ENCODE measurements at places on chromosomes 4 and X.
A peak's percentile ranks its signal among the peaks of the same experiment; 100 is the strongest.

- DNase-seq, result peak; percentile 60
These were observed 60.0 kb upstream of the BANK1 start for GRCh38 chr4:101730291-101731117.

GRCh38 chr4:66123190-66123589, 452.9 kb upstream of the EPHA5 start:
- peak; percentile 1 for DNase-seq

DNA sequence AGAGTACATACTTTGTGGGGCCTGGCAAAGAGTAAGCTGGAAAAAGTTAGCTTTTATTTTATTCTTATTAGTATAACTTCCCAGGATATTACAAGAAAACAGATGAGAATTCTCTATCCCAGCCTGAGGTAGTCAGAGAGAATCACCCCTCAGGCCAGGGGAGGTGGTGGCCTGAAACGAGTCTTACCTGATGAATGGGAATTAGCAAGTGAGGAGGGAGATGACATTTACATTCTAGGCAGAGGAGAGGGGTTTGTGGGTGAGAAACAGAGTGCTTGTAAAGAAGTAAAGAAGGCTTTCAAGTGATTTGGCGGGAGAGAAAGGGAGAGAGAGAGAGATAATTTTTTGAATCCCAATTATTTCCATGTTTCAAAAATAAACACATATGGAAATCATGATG, 39.3 kb upstream of the PDK3 start:
- DNase-seq, result no peak

DNA sequence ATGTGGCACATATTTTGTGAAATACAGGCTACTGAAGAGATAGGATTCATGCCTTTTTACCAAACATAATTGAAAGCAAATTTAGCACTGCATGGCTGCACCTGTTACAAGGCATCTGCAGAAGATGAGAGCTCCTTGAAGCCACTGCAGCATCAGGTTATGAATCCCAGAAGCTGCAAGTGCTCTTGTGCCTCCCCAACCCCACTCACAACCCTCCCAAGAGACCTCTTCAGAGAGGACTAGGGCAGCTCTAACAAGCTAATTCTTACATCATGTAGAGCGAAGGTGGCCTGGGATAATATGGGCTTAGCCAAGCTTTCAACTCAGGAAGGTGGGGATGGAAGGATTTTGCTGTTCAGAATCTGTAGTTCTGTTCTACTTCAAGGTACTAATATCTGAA, 27.2 kb downstream of the MFAP3L start:
- DNase-seq, result no peak

- no peak for DNase-seq
These were observed 177.5 kb downstream of the AASDH start for GRCh38 chr4:56209767-56210166.

DNA sequence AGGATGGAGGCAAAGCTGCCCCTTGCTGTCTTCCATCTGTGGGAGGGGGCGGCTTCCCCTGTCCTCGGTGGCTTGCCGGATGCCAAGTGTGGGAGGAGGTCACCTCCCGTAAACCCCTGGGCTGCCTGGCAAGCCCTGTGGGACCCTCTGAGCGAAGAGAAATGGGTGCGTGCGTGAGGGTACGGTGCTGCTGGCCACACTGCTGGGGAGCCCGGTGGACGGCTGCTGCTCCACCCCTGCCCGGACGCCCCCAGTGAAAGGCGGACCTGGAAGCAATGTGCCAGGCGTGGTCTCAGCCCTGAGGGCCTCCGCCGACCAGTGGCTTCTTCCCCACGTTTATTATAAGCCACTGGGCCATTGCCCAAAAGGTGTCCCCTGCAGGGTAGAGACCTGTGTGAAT, 4.6 kb upstream of the IDUA start:
- DNase-seq, result no peak

DNA sequence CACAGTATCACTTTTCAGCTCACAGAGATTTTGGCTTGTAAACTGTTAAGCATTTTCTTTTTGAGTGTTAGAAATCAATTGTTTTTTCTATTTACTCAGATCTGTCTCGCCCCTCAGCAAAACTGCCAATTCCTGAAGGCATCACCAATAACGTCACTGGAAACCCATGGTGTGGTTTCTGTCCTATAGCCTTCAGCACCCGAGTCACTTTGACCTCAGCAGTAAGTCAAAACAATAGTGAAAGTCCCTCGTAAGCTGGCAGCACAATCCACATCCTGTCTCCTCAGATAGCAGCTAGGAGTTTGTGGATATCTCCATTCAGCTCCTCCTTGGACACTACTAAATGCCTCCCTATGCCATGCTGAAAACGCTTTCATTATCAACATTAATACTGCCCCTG, 1787.4 kb upstream of the ADGRL3 start:
- no peak for DNase-seq

DNA sequence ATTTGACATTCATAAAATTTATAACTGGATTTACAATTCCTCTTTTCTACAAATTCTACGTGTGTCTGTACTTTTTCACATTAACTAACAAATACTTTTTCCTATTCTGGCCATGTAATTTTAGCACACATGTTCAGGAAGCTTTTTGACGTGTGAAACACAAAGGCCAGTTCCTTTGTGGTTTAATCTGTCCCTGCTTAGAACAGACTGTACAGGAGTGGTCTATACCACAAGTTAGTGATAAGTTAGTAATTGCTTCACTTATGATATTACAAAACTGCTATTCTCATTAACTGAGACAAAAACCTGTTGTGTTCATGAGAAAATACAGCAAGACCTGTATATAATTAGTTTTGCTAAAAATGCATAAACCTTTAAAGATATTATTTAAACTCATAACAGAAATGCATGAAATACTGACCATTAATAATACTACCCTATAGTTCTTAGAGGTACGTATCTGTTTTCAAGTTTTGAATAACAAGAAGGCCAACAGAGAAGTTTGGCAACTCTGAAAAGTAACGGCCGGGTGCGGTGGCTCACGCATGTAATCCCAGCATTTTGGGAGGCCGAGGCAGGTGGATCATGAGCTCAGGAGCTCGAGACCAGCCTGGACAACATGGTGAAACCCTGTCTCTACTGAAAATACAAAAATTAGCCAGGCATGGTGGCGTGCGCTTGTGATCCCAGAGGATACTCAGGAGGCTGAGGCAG, 13.7 kb upstream of the AREG start:
- DNase-seq, result no peak

GRCh38 chr4:5471691-5472090, 236.7 kb downstream of the EVC2 start:
- DNase-seq, result no peak

DNA sequence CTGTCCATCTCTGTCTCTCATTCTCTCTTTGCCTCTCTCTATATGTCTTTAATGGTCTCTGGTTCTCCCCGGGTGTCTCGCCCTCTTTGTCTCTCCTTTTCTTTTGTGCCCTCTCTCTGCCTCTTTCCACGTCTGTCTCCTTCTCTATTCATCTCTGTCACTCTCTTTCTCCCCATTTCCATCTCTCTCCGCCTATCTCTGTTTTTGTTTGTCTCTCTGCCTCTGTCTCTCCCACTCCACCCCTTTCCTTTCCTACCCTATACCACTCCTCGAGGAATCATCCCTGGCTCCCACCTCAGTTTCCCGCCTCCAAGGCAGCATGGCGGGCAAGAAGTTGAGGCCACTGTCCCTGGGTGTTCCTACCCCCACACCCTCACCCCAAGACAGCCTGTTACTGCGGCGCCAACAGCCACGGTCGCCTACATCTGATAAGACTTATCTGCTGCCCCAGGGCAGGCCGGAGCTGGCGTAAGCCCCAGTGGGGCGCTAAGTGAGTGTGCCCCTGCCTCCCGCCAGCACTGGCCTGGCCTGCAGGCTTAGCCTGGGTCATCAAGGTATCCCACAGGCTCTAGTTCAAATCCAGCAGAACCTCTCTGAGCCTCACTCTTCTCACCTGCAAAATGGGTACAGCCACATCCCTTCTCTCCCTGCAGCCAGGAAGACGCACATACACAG, 713 bp upstream of the GATA1 start:
- no peak for DNase-seq

DNA sequence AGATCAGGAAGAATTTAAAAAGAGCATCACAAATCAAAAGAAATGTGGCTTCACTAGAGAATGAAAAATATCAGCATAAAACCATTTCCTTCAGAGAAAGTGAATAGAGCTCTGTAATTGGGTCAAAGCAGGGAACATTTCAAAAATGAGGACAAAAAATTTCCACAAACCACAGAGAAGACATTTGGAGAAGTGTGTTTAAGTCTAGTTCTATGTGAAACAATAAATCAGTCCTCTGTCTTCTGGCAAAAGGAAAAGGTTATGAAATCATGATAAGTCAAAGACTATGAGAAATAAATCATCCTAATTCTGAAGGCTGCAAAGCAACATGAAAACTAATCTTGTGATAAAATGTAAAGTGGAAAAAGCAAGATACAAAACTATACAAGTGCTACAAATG, 27.9 kb downstream of the SMPX start:
- no peak for DNase-seq

GRCh38 chr4:2343476-2343875, 75.0 kb downstream of the ZFYVE28 start:
- DNase-seq, result no peak

DNA sequence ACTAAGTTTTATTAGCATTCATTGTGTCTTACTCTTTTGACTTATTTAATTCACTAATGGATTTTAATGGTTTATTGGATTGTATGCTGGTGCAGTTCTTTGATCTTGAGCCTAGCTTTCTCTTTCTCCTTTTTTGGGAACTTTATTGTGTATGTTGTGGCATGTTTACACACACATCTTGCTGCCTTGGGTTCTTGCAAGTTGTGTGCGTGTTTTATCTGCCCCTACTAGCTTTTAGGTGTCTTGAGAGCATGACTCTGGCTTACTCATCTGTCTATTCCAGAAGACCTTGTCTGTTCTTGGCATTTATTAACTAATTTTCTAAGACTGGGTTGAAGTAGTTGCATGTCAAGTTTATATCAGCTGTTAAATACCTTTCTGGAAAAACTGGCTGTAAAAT, 2.7 kb downstream of the TMEM165 start:
- DNase-seq, result peak; percentile 29
